Breast epithelium (tissue), 4 donors: ENCODE measurements at places on chromosomes 2 and 18.

- DNase-seq: no peak
Measured at GRCh38 chr2:23235292-23235691, 149.7 kb upstream of the KLHL29 start.

GRCh38 chr2:139067874-139068273 is 287.7 kb upstream of the NXPH2 start:
- DNase-seq: no peak

DNA sequence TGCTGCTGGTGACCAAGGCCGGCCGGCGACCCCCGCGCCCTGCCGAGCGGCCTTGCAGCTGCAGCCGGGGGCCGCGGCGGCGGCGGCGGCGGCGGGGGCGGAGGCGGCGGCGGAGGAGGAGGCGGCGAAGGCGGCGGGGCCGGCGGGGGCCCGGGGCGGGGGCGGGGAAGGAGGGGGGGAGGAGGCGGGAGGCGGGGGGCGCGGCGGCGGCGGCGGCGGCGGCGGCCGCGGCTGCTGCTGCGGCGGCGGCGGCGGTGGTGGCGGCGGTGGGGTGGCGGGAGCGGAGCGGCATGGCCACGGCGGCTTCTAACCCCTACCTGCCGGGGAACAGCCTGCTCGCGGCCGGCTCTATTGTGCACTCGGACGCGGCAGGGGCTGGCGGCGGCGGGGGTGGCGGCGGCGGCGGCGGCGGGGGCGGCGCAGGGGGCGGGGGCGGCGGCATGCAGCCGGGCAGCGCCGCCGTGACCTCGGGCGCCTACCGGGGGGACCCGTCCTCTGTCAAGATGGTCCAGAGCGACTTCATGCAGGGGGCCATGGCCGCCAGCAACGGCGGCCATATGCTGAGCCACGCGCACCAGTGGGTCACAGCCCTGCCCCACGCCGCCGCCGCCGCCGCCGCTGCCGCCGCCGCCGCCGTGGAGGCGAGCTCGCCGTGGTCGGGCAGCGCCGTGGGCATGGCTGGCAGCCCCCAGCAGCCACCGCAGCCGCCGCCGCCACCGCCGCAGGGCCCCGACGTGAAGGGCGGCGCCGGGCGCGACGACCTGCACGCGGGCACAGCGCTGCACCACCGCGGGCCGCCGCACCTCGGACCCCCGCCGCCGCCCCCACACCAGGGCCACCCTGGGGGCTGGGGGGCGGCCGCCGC is 1.5 kb downstream of the POU3F3 start:
- no peak for DNase-seq

- DNase-seq: no peak
Measured at GRCh38 chr2:224038049-224038829, 847 bp downstream of the SERPINE2 start.

DNA sequence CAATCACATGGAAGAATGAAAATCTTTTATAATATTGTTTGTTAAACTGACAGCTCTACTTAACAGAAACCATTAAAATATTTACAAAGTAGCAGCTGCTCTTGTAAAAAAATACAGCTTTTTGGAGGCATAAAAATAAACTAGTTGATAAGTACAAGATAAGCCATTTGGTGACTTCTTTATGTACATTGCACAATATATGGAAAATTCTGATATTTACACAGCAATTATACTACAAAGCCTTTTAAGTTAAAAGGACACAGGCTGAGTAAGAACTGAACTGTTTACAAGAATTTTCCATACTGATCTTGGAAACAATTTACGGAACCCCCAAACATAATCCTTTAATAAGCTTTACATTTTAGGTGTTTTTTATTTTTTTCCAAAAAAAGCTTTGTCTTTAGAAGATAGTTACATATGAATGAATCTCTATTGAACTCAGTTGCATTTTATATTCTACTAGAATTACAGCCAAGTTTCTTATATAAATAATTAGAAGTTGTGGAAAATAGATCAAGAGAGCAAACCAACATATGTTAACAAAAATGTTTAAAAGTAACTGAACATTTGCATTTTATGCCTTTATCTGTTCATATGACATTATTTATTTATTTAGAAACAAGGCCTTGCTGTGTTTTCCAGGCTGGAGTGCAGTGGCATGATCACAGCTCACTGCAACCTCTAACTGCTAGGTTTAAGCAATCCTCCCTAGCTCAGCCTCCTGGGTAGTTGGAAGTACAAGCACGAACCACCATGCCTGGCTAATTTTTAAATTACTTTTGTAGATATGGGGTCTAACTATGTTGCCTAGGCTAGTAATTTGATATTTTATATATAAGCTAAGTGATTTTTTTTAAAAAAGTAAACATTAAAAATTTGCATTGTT is 142.5 kb downstream of the OTX1 start:
- no peak for DNase-seq
